LoVo (cell line): ENCODE measurements at places on chromosomes 1 and 21.
A peak's percentile ranks its signal among the peaks of the same experiment; 100 is the strongest.

DNA sequence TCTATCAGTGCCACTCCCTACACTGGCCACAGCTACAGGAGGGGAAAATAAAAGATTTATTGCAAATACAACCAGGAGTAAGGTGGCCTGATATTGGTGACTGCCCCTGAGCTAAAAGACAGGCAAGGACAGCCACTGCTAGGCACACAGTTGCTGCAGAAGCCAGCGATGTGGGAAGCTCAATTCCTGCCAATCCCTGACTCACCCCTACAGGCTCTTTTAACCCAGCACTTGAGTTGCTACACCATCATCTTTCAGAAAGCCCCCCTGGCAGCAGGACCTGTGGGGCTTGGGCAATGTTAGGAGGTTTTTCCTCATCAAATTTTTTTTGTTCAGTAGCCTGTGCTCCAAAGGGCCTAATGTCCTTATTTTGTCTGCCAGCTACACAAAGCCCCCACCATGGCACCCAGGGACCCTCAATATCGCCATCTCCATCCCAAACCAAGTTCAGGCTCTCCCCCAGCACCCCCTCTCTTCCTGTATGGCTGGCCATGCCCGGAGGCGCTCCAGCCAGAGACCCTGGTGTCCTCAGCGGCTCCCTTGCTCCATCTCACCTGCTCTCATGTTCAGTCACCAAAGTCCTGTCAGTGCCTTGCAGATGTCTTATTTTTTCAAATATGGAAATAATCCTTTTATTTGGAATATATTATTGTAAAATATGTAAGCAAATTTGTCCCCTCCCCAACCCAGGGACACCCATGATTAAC lies 13.4 kb downstream of the CLEC20A start:
- DNase-seq = no peak

DNA sequence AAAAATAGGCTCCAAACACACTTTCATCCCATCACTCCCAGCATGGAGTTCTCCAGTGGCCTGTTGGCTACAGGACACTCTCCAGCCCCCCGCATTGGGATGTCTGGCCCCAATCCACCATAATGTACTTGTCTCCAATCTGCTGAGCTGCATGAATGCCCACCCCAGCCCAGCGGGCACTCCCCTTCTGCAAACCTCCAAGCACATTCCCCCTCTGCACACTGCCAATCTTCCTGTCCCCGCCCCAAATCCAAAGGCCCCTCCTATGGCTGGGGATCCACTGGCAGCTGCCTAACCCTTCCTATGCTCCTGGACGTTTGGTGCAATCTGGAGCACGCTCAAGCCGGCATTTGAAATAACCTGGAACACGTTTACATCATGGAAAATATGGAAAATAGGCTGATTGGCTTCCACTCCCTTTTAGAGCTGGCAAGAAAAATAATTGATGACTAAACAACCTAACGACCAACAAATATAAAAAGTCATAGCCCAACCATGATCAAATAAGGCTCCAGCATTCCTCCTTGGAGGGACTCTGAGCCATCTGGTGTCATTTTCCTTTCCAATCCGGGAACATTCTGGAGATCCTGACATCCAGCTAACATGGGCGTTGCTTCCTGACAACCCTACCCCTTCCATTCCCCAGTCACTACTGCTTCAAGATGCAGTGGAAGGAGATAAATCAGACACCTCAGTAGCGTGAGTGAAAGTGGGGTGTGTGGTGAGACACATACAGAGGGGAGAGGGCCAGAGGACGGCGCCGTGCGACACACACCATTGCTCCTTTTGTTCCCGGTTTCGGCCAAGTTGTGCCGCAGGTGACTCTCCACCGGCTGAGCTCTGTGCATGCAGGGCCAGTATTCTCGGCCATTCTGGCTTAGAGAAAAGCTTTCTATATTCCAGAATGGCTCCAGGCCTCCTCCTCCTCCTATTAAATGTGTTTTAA lies 41.6 kb downstream of the PDE9A start:
- no peak for DNase-seq

DNA sequence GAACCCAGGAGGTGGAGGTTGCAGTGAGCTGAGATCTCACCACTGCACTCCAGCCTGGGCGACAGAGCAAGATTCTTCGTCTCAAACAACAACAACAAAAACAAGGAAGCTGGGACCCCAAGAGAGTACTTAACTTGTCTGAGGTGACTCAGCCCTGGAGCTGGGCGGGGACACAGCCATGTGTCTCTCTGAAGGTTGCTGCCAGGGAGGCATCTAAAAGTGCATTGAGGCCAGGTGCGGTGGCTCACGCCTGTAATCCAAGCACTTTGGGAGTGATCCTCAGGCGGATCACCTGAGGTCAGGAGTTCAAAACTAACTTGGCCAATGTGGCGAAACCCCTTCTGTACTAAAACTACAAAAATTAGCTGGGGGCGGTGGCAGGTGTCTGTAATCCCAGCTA lies 7.7 kb downstream of the IFI6 start:
- DNase-seq = peak; percentile 32

DNA sequence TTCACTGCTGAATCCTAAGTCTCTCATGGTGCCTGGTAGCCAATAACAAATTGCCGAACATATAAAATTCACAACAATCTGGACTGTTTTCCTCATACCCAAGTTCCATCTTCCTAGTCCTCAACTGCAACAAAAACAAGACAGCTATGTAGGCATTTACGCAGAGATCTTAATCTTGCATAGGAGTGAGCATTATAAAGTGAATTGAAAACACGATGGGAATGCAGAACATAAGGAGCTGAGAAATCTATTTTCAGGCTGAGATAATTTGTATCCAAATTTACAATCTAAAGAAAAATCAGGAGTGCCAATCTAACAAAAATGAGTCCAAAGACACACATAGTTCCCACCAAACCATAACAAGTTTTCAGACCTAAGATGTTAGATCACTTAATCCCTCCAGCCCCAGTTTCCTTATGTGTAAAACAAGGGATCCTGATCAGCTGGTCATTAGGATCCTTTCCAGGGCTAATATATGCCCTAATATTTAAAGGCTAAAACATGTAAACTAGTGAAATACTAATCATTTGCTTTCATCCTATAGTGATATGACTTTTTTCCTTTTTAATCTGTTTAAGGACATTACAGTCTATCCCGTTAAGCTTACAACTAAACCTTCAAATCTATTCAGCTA lies 1.9 kb downstream of the SLC16A1 start:
- DNase-seq = no peak

GRCh38 chr1:31027693-31028526 lies 37.6 kb downstream of the PUM1 start:
- no peak for DNase-seq

DNA sequence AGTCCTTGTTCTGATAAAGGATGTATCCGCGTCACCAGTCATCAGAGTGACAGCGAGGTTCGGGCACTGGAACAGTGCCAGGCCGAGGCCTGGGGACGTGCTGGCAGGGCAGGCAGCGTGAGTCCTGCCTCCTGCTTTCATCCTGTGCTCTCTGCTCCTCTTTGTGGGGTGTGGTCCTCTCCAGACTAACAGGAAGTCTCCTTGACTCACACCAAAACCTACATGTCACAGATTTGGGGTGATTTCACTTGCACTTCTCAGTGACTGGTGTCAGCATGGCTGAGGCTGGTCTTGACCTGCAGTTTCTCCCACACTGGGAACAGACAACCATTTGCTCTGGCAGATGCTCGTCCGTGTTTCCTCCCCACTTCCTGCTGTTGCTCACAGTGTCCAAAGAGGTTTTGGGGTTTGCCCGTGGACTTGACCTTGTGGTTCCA lies 8.8 kb upstream of the NLRP3 start:
- DNase-seq = no peak

GRCh38 chr1:229507502-229507901 lies 639 bp downstream of the NUP133 start:
- DNase-seq = no peak

DNA sequence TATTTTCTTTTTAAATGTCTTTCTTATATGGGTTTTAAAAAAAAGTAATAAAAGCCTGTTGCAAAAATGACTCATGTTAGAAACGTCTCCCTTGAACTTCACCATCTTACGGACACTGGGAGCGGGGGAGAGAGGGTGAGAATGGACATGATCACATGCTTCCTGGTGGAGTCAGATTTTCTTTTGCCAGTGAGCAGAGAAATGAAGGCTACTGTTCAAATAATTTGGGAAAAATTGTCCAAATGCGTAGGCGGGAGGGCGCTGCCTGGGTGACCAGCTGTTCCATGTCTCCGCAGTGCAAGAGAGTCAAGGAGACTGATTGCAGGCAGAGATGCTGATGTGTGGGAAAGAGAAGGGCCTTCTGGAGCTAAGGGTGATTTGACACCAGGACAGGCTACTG lies 23.1 kb downstream of the EIF2D start:
- DNase-seq = no peak

- DNase-seq = no peak
These were observed 544.6 kb downstream of the NEGR1 start for GRCh38 chr1:71737768-71738167.

GRCh38 chr1:94324178-94324544 lies 86.8 kb upstream of the ARHGAP29 start:
- peak; percentile 71 for DNase-seq

- DNase-seq = no peak
These were observed 18.1 kb downstream of the LHX4 start for GRCh38 chr1:180248176-180248575.

DNA sequence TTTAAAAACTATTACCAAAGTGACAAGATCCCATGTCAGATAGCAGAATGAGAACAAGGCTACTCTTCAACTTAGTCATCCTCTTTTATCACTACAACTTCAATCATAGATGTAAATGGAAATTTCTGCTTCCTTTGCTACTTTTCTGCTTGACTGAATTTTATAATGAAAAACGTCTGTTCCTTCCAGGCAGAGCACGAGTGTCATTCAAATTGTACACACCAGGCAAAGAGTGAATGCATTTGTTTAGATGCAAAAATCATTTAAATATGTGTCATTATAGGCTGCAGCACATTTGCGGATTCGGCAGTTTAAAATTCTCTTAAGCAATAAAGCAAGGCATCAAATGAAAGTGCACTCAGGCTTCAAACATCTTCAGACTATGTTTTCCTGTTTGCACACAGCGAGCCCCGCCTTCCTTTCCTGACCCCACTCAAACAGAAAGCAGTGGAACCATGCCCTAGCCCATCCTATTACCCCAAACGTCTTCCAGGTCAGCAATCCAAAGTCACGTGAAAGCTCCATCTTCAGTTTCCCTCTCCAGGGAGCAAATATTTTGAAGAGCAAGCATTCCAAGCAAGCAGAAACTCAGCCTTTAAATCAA lies 99.6 kb downstream of the APP start:
- no peak for DNase-seq

DNA sequence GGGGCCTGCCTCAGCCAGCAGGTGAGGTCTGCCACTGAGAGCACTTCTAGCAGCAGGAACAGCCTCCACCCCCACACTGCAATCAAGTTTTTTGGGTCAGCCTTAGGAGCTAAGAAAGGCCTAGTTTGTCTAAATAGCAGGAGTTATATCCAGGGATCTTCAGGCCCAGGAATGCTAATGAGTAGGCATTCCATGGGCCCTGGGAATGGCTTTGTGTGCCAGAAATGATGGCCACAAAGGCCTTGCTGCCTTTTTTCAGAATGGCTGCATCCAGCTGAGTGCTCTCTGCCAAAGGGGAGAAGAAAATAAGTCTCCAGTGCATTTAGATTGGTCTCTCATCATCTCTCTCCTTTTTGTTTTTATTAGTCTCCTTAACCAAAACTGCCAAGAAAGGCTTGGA lies 2.8 kb downstream of the MRTO4 start:
- no peak for DNase-seq

DNA sequence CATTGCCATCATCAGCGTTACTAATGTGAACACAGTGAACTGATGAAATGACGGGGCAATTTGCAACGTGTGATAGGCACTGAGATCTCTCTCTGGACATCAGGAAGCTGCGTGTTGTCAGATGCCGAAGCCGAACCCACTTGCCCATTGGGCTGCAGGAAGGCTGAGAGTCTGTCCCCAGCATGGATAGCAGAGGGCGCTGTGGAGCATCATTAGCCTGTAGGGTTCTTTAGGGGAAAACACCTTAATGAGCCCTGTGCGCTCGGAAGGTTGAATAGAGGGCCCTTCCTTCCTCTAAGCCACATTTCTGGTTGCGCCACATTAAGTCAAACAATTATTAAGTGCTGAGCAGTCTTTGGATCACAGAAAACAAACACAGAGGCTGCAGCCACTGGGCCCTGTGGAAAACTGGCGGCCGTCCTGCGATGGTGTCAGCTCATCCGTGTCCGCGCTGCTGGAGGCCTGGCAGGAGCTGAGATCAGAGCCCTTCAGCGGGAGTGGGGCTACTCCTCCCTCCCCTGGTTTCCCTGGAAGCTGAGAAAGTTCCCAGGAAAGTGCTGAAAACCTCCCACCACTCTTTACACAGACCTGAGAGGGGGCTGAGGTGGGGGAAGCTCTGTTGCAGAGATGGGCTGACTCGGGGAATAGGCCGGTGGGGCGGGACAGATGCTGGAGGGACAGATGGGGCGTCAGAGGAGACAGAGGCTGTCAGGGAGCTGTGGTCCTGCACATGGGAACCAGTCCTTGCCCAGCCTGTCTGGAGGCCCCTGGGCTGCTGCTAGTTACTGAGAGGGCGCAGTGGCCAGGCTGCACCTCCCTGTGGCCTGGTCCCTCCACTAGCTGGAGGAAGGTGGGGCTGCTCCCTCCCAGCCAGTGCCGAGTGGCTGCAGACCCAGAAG lies 12.7 kb downstream of the TFF2 start:
- peak; percentile 14 for DNase-seq

DNA sequence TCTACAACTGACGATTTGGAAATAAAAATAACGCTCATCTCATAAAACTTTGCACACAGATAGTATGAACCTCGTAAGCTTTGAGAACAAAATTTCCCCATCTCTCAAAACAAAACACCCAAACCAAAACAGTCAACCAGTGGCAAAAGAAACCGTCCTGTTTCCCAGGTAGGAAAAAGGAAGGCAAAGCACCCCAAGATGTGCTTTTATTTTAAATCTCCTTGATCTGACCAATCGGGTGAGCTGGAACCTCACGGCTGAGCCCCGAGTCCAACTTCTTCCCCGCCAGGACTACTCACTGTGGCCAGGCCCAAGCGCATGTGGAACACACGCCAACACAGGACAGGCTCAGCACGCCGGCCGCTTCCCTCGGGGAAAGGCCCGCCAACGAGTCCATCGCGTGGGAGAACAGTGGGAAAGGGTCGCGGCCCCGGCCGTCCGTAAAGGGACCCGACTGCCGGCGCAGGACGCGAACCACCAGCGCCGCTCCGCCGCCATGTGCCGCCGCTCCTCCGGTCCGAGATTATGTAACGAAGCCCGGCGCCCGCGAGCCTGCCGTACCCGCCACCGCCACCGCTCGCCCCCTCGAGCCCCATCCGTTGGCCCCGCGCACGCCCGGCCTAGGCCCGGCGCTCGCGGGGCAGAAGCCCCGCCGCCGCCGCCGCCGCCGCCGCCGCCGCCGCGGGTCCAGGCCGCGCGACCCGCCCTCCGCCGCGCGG lies 759 bp downstream of the AHCTF1 start:
- peak; percentile 32 for DNase-seq

GRCh38 chr1:186848509-186849130 lies 19.9 kb downstream of the PLA2G4A start:
- no peak for DNase-seq

GRCh38 chr1:32122151-32122550 lies 14.3 kb downstream of the KPNA6 start:
- DNase-seq = no peak
